Activated naive CD4-positive, alpha-beta T cell (primary cell): ENCODE measurements at places on chromosomes 4 and X.

DNA sequence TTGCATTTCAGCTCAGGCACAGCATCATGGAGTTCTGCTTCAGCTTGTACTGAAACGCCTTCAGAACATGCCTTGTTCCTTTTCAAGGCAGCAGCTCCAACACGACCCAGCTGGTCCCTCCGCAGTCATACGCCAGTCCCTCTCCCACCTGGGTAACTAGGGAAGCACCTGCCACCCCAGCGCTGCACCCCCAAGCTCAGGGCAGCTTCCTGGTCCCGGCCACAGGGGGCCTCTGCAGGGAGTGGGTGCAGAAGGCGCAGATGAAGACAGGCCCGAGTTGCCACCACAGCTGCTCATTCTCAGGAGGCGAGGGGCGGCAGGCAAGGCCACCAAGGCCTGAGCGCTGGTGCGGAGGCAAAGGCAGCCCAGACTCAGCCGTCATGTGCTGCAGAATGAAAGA, 21.8 kb downstream of the WDR1 start:
- DNase-seq, result no peak

DNA sequence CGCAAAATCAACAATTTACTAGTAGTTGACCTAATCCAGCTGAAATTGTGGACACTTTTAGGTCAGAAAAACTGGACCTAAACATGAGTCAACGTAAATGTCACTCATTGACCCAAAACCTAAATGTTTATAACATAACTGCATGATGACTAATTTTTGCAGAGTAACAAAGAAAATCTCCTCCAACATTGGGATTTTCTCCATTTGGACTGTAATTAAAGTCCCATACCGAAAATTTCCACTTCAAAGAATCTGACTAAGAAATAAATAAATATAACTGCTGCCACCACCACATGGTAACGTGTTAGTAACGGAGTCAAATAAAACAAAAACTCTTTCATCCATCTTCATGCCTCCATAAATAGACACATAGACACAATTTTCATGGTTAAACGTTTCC, 1.9 kb downstream of the ADGRA3 start:
- DNase-seq, result no peak

DNA sequence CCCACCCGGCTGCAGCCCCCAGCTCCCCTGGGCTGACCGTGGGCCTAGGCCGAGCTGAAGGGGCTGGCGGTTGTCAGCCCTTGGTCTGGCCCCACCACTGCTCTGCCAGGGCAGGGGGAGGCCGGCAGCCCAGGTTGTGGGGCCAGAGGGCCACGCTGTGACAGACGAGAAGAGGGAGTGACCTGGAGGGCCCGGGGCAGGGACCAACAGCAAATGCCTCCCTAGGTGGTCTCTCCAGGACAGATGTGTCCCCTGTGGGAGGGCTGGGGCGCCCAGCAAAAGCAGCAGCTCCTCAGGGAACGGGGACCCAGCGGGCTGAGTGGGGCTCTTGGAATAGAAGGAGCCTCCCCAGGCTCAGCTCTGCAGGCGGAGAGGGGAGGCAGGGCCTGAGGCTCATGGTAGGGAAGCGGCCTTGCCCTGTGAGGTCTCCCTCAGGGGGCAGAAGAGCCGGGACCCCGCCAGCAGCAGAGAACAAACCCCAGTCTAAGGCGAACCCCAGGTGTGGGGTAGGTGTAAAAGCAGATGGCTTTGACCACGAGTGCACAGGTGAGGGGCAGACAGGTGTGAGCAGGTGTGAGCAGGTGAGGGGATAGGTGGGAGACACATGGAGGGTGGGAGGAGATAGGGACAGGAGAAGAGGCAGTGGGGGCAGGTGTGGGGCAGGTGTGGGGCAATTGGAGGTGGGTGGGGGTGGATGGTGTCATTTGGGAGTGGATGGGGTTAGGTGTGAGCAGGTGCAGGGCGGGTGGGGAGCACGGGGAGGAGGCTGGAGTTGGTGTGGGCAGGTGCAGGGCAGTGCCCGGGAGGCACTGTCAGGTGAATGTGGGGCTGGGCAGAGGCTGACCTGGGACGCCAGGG, 34.1 kb upstream of the SPON2 start:
- no peak for DNase-seq

DNA sequence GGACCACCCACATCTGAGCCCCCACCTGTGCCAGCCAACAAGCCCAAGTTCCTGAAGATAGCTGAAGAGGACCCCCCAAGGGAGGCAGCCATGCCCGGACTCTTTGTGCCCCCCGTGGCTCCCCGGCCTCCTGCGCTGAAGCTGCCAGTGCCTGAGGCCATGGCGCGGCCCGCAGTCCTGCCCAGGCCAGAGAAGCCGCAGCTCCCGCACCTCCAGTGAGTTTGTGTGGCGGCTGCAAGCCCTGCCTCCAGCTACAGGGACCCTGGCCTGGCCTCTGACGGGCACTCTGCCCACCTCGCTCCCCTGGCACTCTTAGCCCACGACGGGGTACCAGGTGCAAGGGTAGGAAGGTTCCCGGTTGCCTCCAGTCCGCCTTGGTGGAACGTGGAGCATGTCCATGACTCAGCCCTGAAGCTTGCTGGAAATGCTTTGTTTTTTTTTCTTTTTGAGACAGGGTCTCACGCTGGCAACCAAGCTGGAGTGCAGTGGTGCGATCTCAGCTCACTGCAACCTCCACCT, 13.7 kb upstream of the ADD1 start:
- no peak for DNase-seq

GRCh38 chr4:143247866-143248265, 63.1 kb downstream of the USP38 start:
- no peak for DNase-seq

DNA sequence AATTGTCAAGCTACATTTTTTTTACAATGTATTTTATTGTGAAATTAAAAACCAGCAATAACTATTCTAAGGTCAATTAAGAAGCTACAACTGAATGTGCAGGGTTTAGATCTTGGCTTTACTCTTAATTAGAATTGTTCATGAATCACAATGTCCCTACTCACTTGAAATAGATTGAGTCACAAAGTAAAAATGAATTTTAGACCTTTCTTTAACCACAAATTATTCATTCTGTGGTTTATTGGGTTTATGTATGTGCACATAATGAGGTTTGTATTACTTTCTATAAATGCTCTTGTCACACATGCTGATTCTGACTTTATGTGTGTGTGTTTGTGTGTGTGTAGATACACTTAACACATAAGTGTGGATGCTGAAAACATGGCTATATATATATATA, 647.0 kb upstream of the AADAT start:
- no peak for DNase-seq

DNA sequence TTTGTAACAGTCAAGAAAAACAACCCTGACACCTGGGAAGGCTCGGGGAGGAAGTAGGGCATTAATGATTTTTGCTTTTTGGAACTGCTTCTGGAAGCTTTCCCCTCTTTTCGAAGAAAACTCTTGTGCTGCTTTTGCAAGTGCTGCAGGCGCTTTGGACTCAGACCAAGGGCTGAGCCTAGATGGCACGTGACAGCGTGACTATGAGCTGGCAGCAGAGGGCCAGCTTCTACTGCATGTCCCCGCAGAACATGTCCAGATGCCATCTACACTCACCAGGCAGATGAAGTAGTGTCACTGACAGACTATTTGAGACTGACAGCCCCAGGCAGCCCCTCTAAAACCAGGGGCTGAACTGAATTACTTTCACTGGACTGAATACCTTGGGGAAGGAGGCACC, 6.2 kb downstream of the NR0B1 start:
- DNase-seq, result no peak

GRCh38 chrX:119791437-119792231, at the start of gene RPL39:
TSS of gene RPL39 (minus strand) at chrX:119791630. CDS start at chrX:119791576, 54 bp downstream.
- DNase-seq, result peak; percentile 41

DNA sequence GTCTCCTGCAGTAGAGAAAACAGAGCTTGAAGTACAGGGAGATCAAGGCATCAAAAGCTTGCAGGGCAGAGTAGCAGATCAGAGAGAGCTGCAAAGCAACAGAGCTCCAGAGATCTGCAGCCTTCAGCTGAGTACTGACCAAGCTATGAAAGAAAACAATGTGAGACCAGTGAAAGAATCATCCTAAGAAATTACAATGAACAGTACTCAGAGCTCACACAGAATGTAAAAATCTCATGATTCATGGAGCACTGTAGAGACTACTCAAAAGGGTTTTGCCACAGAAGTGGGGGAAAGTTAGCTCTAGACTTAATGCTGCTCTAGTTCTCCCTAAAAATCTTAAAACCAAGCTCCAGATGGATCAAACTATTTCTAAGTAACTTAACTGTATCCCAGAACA, 80.0 kb upstream of the MAB21L2 start:
- DNase-seq, result no peak

GRCh38 chr4:175584901-175585300, 227.2 kb downstream of the GPM6A start:
- no peak for DNase-seq

- DNase-seq, result no peak
Measured at GRCh38 chr4:185305979-185306442, 89.7 kb downstream of the LRP2BP start.

DNA sequence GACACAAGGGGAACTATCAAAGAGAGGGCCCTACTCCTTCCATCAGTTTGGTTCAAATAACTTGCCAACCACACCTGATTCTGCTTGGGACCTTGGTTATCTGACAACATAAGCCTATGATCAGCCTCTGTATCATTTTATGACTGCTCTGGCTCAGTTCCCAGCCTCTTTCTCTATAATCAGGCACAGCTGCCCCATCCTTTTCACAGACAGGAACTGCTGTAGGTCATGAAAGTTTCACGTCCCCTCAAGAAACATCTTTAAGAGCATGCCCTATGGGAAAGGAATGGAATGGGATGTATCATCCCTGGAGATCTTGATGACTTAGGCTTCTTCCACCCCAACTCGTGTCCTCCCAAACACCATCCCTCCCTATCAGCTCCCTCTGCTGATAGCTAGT, 243.4 kb downstream of the AR start:
- DNase-seq, result no peak

- DNase-seq, result no peak
Measured at GRCh38 chrX:115909017-115909416, 261.5 kb upstream of the AGTR2 start.

DNA sequence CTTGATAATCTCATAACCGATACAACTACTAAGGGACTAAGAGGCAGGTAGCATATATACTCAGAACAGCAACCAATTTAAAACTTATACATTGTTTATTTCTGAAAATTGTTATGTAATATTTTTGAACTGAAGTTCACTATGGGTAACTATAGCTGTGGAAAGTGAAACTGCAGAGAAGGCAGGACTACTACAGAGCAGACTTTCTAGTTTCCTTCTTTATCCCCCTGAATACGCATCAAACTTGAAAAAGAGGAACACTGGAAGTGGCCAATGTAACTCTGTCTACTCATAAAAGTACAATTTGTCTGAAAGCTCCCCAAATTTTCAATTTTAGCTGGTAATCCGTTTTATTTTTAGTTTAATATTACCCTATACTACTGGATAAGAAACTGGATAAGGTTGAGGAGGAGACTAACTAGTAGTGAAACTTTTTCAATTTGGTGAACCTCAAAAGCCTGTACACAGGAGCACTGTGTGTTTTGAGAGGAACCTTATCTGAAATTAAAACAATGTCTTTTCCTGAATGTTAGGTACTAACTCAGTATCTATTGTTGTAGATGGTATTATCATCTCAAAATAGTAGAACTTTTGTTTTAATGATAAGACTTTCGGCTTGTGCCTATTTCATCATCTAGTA, 225.8 kb downstream of the GABRG1 start:
- no peak for DNase-seq
